MCF 10A (cell line): ENCODE measurements at places on chromosomes 5 and 9. TPM values are rescaled to one million over a fixed set of nuclear protein-coding genes. Genes with fewer than 3 reads are reported as not detected.
A peak's percentile ranks its signal among the peaks of the same experiment; 100 is the strongest.

The PDE6A gene
- total RNA-seq = 0.22 and 0.42 TPM in 2 replicates

The HMCN2 gene
- total RNA-seq = not detected in 2 replicates

DNA sequence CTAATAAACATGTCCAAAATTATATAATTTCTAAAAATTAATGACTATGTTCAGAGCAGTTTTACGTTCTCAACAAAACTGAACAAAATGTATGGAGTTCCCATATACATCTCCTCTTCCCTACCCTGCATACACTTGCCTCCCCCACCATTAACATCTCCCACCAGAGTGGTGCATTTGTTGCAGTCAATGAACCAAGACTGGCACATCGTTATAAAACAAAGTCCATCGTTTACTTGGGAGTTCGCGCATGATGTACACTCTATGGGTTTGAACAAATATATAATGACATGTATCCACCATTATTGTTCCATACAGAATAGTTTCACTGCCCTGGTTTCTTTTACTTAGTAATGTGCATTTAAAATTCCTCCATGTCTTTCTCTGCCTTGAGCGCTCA lies 130.1 kb downstream of the APBA1 start:
- no peak for DNase-seq

DNA sequence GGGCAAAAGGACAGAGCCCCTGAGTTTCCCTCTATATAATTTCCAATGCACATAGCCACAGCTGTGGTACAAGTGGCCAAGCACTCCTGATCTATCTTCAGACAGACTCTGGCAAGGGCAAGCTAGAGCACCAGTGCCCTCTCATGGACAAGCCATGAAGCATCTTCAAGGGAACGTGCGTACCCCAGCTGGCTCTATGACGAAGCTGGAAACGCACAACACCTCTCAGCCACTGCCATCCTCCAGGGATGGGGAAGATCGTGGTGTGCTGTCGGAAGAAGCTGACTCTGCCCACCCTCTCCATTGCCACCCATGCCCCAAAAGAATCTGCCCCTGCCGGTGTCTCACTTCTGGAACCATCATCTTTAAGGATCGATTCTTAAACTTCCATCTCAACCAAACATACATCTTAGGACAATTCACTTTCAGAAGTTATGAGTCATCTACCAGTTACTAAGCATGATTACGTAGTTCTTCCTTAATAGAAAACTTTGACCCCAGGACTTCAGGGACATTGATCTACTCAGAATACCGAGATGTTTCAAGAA lies 482.9 kb downstream of the AGTPBP1 start:
- DNase-seq = peak; percentile 83

- no peak for DNase-seq
These were observed 9.9 kb downstream of the C5orf63 start for GRCh38 chr5:127063257-127063913.

- DNase-seq = no peak
These were observed 30.6 kb downstream of the MRPL22 start for GRCh38 chr5:154971501-154971900.

GRCh38 chr9:106828070-106828469 lies 34.9 kb upstream of the ZNF462 start:
- DNase-seq = no peak

The NUP214 gene
- 41.8 and 46.9 TPM in 2 replicates for total RNA-seq

The CWC27 gene
- 34.2 and 36.4 TPM in 2 replicates for total RNA-seq

GRCh38 chr5:81971111-81971711 lies 612 bp upstream of the ATG10 start:
- peak; percentile 19 for DNase-seq

GRCh38 chr9:101326501-101326900 lies 58.3 kb downstream of the BAAT start:
- peak; percentile 37 for DNase-seq

DNA sequence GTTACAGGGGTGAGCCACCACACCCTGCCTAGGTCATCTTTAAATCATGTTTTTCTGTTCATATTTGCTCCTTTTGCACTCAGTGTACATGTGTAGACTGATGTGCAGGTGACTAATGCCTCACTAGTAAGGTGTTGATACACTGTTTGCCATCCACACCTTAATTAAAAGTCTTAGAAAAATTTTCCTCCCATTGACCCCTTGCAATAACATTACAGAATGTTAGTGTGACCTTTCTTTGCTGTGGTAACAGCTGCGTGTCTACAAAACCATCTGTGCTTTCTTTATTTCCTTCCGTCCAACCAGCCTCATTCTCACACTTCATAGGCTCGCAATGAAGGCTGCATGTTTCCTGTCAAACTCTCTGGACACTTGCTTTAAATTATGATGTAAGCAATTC lies 6.6 kb upstream of the CEMIP2 start:
- no peak for DNase-seq

DNA sequence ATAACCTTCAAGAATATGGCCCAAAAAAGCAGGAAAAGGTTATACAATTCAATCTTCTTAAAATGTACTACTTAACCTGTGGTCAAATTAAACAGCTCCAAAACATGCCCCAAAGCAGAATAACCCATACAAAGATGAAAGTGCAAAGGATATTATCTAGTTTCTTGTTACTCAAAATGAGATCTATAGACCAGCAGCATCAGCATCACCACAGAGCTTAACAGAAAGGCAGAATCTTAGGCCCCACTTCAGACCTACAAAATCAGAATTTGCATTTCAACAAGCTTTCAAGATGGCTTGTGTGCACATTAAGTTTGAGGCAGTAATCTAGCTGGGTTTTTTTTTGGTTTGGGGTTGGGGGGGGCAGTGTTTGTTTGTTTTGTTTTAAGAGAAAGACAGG lies 54.0 kb downstream of the SCAI start:
- DNase-seq = no peak
